Hematopoietic multipotent progenitor cell treated with erythropoietin and hydrocortisone succinate and interleukin-3 and kit ligand, for 4 days (in vitro differentiated cells): ENCODE measurements at places on chromosomes 4 and X.

- no peak for DNase-seq
Measured at GRCh38 chr4:53432528-53433424, 55.3 kb downstream of the FIP1L1 start.

DNA sequence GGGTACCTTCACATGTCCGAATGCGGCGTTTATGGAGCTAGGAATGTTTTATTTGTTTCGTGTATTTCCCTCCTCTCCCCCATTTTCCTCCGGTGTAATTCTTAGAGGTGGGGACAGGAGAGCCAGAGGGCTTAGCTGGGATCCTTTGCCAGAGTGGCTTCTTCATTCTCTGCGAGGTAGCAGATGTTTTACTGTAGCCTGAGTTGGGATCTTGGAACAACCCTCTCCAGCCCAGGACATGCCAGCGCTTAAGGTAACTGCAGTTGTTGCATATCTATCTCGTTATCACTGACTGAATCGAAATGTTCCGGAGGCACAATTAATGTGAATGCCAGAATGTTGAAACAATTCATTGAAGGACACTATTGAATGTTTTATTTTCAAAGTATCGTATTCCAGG lies 59.0 kb upstream of the DYNLT3 start:
- no peak for DNase-seq

- DNase-seq: no peak
Measured at GRCh38 chr4:125392694-125393093, 77.9 kb downstream of the FAT4 start.

DNA sequence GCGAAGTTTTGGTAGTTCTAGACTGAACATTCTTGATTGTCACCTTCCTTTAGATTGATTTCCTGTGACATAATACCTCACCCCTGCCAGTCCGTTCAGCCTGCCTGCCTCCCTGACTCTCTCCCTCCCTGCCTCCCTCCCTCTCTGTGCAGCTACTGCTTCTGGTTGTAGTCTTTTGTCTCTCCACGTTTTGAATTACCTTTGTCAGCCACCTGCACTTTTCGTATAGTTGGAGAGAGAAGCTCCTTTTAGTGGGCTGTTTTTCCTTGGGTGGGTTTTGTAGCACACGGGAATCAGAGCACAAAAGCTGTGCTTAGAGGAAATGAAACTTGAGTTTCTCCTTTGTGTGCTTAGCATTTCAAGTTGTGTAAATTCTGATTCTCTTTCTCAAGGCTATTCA lies 32.6 kb upstream of the MSMO1 start:
- DNase-seq: no peak

GRCh38 chrX:140057001-140057411 lies 91.7 kb upstream of the CXorf66 start:
- DNase-seq: peak; percentile 84

- no peak for DNase-seq
Measured at GRCh38 chr4:16938512-16939040, 40.1 kb upstream of the LDB2 start.

- peak; percentile 45 for DNase-seq
Measured at GRCh38 chr4:107999932-108000539, 10.3 kb downstream of the HADH start.

GRCh38 chrX:154380153-154380552 lies 1.1 kb downstream of the EMD start:
- DNase-seq: no peak

GRCh38 chrX:5242091-5242790 lies 986.4 kb downstream of the NLGN4X start:
- no peak for DNase-seq

DNA sequence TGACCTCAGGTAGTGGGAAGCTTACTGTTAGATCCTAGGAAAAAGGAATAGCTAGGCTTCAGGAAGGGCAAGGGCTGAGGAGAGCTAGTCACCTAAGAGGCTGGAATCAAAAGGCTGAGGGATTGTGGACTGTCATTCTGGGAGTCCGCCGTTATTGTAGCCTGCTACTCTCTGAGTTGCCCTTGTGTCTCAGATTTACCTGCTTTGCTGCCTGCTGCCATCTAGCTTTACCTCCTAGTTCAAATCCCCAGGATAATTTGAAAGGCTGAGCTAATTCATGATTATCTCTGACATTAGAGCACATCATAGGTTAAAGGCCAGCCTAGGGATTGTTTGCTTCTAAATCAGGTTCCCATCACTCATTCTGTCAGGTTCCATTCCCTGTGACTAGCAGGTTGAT lies 120.2 kb downstream of the FHIP1A start:
- no peak for DNase-seq

- peak; percentile 34 for DNase-seq
Measured at GRCh38 chrX:19718642-19719041, 168.8 kb downstream of the SH3KBP1 start.

- DNase-seq: no peak
Measured at GRCh38 chr4:74039315-74039763, 850 bp upstream of the CXCL3 start.
